T1000 (cell line): ENCODE measurements at places on chromosomes 11 and 22.

GRCh38 chr22:47394504-47395440 is 632.3 kb downstream of the TBC1D22A start:
- no peak for DNase-seq

DNA sequence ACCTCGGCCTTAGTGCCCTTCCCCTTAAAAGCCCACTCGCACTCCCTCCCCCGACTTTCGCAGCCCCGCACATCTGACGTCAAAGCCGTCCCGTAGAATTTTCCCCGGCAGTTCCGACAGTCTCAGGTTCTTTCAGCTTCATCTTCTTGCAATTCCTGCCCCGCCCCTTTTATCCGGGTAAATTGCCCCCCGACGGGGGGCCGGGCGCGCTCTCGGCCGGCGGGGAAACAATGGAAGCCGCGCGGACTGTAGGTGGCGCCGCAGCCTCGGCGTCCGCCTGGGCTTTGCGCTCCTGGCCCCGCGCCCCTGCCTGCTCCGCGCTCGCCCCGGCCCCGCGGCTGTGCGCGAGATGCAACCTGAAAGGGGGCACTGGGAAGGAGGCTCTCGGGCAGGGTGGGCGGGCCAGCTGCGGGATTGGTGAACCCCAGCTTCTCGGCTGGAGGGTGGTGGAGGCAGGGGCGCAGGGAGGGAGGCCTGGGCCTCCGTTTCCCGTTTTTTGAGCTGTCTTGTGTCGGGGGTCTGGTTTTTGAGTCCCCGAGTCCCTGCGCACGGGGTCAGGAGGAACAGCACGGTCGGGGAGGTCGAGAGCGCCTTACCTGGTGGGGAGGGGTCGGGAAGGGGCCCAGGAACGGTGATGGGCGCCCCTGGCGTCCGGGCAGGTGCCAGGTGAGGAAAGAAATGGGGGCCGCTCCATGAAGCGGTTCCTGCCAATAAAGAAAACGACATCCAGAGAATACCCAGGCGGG is 859 bp upstream of the FGF19 start:
- no peak for DNase-seq

- no peak for DNase-seq
Observed at GRCh38 chr11:19957294-19957943, 202.9 kb downstream of the DBX1 start.

GRCh38 chr11:123405123-123405592 is 24.9 kb upstream of the GRAMD1B start:
- no peak for DNase-seq

DNA sequence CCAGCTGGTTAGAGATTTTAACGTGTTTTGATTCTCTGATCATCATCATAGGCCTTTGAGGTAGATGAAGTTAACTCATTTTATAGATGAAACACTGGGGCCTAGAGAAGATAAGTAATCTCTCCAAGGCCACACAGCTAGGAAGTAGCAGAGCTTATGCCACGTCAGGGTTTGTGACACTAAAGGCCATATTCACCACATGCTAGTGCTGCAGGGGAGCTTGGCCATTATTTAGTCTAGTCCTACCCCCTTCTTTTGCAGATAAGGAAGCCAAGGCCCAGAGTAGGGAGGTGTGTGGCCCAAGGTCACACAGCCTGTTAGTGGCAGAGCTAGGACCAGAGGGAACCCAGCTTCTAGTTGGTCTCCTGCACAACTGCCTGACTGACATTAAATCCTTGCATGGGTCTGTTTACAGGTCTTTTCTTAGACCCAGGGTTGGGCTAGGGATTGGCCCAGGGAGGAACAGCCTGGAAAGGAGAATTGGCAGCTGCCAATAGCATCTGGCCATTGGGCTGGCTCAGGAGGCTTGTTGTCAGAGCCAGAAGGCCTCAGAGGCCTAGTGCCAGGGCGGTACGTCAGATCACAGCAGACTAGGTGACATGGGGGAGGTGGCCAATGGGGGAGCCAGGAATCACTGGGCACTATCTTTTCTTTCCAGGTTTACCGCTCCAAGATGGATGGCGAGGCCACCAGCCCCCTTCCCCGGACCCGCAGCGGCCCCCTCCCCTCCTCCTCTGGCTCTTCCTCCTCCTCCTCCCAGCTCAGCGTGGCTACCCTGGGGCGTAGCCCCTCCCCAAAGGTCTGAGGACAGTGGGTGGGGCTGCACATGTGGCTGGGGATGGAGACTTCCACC is 36.0 kb downstream of the PHLDB1 start:
- DNase-seq = no peak

- DNase-seq = no peak
Observed at GRCh38 chr11:86511086-86511551, 136.4 kb downstream of the CCDC81 start.

DNA sequence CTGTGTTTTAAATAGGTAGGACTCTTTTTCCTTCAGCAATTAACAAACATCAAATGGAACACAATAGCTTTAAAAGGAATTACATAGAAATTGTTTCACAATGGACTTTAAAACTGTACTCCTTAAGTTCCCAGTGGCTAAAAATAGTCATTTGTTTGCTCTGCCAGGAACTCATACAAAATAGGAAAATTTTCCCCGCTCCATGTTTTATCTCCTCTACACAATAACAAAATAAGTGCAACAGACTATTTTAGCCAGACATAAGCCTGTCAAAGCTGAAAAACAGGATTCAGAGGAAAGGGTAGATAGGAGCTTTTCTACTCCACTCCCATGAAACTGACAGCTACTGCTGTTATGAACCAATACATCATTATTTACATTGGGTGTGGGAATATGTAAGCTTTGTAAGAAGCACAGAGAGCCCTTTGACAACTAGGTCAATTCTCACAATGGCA is 90.1 kb downstream of the STK33 start:
- no peak for DNase-seq

DNA sequence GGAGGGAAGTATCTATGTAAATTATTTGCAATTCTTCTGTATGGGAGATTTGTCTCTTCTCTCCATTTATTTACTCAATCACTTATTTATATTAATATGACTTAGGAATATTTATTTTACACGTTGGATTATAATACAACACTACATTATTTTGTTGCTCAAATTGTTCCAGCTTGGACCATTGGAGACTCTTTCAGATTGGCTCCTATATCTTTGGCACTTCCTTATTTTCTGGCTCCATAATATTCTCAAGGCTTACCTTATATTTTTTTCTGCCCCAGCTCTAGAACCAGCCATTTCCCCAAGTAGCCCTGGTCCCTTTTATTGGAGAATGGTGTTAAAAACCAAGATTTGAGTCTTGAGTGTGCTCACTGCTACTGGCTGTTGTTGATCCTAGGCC is 101.9 kb downstream of the LRRC32 start:
- DNase-seq = no peak

DNA sequence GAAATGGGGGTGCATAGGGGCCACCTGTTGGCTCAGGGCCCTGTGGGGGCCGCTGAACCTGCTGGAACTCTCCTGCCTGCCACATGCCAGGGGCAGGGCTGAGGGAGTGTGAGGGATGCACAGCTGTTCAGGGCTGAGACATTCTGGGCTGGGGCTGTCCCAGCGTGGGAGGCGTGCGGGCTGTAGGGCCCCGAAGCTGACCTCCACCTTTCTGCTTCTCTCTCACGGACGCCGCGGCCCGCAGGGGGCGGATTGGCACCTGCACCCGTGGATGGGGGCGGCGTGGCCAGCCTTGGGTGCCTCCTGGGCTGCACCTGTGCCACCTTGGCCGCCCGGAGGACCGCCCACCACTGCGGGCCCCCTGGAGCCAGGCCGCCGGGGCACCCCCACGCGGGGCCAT is 4.1 kb downstream of the CCDC188 start:
- no peak for DNase-seq

DNA sequence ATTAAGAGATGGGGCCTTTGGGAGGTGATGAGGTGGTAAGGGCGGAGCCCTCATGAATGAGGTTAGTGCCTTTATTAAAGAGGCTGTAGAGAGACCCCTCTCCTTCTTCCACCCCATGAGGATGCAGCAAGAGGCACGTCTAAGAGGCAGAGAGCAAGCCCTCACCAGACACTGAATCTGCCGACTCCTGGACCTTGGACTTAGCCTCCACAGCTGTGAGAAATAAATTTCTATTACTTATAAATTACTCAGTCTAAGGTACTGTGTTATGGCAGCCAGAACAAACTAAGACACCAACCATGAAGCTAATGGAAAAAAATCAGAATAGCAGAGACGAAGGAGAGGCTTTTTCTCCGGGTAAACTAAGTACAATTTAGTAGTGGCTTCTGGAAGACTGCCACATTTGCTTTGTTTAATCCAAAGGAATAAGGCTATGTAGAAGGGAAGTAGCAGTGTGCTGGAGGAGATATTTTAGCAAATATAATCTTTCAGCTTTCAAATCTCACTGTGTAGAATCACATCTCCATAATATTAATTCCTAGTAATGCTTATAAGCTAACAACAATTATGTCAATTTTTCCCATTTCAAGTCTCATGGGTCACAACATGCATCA is 12.3 kb upstream of the SIK2 start:
- DNase-seq = no peak

DNA sequence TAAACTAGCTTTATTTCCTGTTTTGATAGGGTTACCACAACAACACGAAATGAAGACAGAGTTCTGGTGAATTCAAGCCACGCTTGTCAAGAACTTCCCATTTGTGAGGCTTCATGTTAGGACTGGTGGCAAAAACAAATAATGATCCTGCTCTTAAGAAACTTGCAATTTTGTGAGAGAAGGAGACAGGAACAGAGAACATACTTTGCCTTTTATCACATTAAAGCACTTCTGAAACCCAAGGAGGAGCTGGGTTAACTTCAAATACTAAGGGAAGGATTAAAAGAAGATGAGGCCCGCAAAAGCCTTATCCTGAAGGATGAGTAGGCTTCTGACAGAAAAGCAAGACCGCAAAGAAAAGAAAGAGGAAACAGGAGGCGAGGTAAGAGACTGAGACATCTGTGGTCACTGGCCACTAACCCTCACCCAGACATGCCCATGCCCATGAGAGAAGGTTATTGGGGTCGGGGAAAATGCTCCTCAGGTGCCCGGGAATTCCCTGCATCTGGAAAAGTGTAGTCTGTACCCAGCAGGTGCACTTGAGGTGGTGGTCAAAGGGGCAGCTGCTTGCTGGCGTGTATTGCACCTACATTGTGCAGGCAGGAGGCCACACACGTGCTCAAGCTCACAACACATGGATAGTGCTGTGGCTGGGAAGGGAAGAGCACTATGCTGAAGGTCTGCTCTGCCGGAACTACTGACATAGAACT is 50.5 kb downstream of the MAPK1 start:
- DNase-seq = no peak

GRCh38 chr22:20384865-20385264 is 9.1 kb upstream of the ZNF74 start:
- no peak for DNase-seq

DNA sequence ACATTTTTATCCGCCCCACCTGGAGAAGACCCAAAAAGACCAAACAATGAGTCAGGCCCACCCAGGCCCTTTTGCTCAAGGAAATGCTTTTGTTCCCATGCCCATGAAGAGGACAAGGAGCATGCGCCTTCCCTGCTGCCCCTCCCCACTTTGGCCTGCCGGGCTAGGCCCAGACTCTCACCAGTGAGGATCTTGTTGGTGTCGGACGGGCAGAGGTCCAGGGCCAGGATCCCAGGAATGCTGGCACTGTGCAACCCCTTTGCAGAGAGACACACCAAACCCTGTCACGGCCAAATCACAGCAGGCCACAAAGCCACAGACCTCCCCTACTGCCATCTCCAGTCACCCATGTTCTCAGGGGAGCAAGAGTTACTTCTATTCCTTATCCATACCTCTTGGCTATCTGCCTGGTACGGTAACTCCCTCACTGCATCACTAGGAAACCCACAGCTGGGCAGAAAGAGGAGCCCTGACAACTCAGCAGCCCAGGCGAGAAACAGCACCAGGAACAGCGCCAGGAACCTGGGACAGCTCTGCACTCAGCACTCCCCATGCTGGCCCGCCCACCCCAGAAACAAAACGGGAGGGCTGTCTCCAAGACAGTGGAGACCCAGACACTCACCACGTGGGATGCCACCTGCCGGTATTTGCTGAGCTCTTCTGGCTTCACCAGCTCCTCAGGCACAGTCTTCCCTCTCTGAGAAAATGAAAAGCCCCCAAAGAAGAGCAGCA is 5.5 kb downstream of the PRPF19 start:
- DNase-seq = no peak

- no peak for DNase-seq
Observed at GRCh38 chr11:115670538-115671205, 166.5 kb upstream of the CADM1 start.

GRCh38 chr11:122882857-122883645 is 492 bp downstream of the JHY start:
- DNase-seq = peak; percentile 13

GRCh38 chr22:37929390-37929789 is 23.3 kb downstream of the MICALL1 start:
- no peak for DNase-seq

- DNase-seq = no peak
Observed at GRCh38 chr11:78170874-78171549, 17.4 kb downstream of the KCTD21 start.

DNA sequence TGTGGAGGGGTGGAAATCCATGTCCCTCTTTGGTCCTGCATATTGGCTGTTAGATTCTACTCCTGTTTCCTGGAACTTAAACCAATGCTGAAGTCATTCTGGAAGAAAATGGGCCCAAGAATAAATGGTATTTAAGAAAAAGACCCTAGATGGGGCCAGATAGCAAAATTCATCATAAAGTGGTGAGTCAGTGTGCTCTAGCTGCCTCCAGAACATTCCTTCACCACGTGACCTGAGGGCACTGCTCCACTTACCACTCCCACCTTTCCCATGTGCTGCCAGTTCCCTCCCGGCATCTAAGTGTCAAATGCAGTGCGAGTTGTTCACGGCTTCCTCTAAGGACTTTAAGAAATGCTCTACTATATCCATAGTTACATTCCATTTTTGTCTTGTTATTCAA is 30.9 kb upstream of the NAP1L4 start:
- DNase-seq = no peak
